ENCODE measurements at places on chromosomes 2 and 18.

GRCh38 chr18:55577812-55578539 lies 10.0 kb downstream of the TCF4 start:
- DNase-seq, result no peak

DNA sequence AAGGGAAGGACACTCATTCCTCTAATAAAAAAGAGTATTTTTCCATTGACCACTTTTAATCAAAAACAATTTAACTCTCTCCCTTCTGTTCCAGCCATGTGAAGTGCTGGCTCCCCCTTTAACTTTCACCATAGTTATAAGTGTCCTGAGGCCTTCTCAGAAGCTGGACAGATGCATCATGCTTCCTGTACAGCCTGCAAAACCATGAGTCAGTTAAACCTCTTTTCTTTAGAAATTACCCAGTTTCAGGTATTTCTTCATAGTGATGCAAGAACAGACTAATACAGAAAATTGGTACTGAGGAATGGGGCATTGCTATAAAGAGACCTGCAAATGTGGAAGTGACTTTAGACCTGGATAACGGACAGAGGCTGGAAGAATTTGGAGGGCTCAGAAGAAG lies 643.6 kb upstream of the DDX18 start:
- no peak for DNase-seq

DNA sequence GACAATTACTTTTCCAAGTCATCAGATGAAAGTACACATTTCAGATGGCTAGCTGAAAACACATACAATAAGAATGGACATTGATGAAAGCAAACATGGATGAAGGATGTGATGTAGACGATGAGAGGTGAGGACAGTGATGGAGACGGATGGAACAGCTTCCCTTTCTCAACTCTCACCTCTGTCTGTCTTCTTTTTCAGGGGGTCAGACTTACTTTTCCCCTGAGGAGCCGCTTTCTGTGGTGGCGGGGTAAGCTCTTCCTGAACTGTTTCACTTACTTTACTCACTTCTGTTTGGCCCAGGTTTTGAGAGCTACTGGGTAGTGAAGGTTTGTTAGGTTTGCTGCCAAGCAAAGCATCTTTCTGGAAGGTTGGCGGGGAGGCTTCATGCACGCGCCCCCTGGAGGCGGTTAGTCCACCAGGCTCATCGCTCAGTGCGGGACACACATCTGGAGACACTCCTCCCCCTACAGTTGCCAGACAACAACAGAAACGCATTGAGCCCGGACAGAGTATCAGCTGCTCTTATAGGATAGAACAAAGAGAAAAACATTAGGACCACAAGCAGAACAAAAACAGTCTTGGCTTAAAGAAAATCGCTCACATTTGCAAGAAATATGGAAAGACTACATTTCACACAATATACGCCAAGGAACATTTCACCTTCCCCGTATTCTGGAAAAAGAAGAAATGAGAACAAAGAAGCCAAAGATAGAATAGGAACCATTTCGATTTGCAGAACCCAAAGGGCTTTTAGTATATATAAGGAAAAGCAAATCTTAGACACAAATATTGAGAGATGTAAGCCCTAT lies 90.5 kb downstream of the MYOM1 start:
- DNase-seq, result peak; percentile 77

DNA sequence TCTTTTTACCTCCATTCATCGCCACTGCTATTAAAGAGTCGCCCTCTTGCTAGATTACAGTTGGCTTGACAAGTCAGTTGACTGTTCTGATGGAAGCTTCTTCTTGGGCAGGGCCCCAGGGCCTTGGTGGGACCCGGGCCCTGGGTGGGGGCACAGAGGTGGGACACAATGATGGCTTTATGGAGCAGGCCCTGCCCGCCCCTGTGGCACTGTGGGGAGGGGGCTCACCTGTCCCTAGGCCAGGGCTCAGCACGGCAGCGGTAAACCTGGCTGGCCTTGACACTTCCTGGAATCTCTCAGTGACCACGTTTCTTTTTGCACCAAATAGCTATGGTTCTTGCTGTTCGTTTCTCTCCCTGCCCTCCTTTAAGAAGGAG lies 4.9 kb upstream of the HS6ST1 start:
- peak; percentile 56 for DNase-seq

DNA sequence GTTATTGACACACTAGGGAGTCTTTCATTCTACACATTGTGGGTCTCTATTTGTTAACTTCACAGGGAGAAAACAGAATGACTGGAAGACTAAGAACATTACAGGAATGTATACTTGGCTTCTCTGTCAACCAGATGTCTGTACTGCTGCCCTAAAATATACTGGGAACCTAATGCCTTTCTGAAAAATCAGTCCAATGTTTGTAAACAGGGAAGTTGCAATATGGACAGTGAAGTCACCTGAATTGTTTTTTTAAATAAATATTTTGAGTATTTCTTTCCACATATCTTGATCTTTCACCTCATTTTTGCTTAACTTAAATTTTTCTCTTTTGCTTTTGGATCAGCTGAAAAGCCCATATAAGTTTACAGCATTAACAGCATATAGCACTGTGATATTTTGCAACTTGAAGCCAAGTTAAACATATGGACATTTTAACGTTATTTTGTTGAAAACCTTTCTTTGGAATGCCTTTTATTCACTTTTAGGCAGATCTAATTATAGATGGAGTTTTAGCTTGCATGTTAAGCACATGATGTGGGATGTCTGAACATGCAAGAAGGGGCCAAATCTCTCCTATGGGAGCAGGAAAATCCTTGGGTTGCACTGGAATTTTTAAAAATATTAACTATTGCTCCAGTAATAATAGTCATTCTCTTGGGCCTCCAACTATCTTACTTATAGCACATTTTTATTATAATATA lies 137.7 kb upstream of the TWIST2 start:
- no peak for DNase-seq

- no peak for DNase-seq
Observed at GRCh38 chr2:40412456-40412855, 39.4 kb downstream of the SLC8A1 start.

DNA sequence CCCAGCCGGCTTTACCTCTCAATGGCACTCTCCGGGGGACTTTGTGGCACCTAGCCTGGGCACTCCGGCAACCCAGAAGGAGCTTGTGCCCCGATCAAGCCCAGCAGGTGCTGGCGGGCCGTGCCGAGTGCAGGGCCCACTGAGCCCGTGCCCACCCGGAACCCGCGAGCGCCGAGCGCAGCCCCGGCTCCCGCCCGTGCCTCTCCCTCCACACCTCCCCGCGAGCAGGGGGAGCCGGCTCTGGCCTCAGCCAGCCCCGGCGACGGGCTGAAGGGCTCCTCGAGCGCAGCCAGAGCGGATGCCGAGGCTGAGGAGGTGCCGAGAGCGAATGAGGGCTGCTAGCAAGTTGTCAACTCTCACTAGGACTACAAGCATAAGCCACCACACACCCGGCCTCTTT lies 136.9 kb downstream of the COMMD1 start:
- no peak for DNase-seq

DNA sequence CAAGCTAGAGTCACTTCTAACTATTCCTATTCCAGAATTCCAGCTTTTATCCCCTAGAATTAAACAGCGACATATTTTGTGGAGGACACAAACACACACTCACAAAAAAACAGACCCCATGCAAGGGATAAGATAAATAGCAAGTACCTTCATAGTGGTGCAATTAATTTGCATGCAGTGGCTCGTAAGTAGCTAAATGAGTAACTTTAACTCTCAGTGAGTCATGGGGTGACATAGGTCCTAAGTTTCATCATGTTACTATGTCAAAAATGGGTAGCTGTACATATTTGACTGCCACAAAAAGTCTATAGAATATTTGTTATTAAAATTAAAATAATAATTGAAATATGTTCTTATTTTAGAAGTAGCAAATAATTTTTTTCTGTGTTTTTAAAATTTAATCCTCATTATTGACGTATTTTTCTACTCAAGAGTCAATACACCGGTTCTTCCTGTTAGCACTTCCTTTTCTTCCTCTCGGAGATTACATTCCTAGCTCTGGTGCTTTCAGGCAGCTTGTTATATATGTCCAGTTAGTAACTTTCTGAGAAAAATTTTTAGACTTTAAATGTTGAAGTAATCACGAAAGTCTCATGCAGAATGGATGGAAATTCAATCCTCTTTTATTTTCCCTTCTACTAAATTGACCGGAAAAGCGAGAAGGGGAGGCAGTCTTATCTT lies 247.0 kb downstream of the KCNH7 start:
- DNase-seq, result no peak

Data from left forelimb (tissue), 1 donor.